ENCODE measurements at places on chromosomes 7 and 10.

- no peaks in the 10 kb centered on the region for H3K27me3 ChIP-seq
- no peaks in the 10 kb centered on the region for H3K4me1 ChIP-seq
- H3K4me3 ChIP-seq, result no peak overlapping the region
Observed at GRCh38 chr7:37786741-37787569, 61.4 kb upstream of the NME8 start.

DNA sequence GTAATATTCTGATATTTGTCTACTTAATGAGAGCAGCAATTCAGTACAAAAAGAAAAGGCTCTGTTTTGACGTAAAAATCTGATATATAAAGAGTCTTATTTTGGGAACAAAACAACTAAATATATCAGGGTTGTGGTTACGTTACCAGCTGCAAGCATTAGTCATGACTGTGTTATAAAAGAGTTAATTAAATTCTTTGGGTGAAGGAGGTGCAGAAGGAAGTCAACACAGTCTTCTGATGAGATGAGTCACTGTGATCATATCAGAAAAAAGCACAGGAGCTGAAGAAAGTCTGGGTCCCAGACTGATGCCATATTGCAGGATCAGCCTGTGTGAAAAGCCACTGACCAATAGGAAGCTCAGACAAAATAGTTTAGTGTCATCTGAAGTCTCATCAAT is 234.3 kb upstream of the TEX47 start:
- no peak overlapping the region for H3K4me3 ChIP-seq
- DNase-seq, result no peak
- H3K4me1 ChIP-seq, result no peaks in the 10 kb centered on the region
- H3K36me3 ChIP-seq, result no peaks in the 10 kb centered on the region
- H3K27ac ChIP-seq, result no peak overlapping the region

- no peak for DNase-seq
- no peaks in the 10 kb centered on the region for H3K4me1 ChIP-seq
Observed at GRCh38 chr10:131430716-131431412, 119.3 kb upstream of the TCERG1L start.

DNA sequence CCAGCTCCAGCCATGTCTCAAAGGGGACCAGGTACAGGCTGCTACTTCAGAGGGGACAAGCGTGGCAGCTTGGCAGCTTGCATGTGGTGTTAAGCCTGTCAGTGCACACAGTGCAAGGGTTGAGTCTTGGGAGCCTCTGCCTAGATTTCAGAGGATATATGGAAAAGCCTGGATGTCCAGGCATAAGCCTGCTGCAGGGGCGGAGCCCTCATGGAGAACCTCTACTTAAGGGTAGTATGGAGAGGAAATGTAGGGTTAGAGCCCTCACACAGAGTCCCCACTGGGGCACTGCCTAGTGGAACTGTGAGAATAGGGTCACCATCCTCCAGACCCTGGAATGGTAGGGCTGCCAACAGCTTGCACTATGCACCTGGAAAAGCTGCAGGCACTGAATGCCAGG is 7.7 kb upstream of the NT5C3A start:
- DNase-seq, result no peak
- no peaks in the 10 kb centered on the region for H3K36me3 ChIP-seq
- H3K4me3 ChIP-seq, result no peak overlapping the region
- H3K27ac ChIP-seq, result no peak overlapping the region
- no peaks in the 10 kb centered on the region for H3K27me3 ChIP-seq

GRCh38 chr10:121313119-121313875 is 284.9 kb downstream of the FGFR2 start:
- H3K4me3 ChIP-seq, result no peak overlapping the region
- H3K4me1 ChIP-seq, result no peaks in the 10 kb centered on the region
- H3K27me3 ChIP-seq, result no peaks in the 10 kb centered on the region
- no peaks in the 10 kb centered on the region for H3K36me3 ChIP-seq

- H3K4me3 ChIP-seq, result no peak overlapping the region
- H3K27me3 ChIP-seq, result no peaks in the 10 kb centered on the region
- DNase-seq, result no peak
- no peak overlapping the region for H3K27ac ChIP-seq
Observed at GRCh38 chr7:108421720-108422331, 34.4 kb downstream of the NRCAM start.

- H3K4me1 ChIP-seq, result no peaks in the 10 kb centered on the region
- H3K4me3 ChIP-seq, result no peak overlapping the region
- no peaks in the 10 kb centered on the region for H3K36me3 ChIP-seq
- no peak overlapping the region for H3K27ac ChIP-seq
- H3K27me3 ChIP-seq, result no peaks in the 10 kb centered on the region
Observed at GRCh38 chr10:53209944-53210611, 437.5 kb upstream of the MBL2 start.

DNA sequence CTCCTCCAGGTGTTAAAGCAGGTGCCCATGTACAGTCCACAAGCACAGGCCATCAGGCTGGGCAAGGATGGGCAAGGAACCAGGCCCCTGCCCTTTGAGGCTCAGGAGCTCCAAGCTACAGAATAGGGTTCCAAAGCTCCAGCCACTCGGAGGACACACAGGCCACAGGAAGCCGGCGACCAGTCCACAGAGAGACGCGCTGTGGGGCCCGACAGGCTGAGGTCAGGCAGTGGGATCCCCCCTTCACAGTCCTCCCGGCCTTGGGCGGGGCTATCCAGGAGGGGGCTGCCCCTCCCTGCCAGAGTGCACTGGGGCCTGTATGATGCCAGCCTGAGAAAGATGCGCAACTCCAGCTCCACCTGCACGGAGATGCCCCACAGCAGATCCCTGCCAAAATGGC is 34.0 kb downstream of the MAD1L1 start:
- no peak overlapping the region for H3K27ac ChIP-seq
- no peaks in the 10 kb centered on the region for H3K27me3 ChIP-seq
- no peak overlapping the region for H3K4me3 ChIP-seq
- no peak for DNase-seq

DNA sequence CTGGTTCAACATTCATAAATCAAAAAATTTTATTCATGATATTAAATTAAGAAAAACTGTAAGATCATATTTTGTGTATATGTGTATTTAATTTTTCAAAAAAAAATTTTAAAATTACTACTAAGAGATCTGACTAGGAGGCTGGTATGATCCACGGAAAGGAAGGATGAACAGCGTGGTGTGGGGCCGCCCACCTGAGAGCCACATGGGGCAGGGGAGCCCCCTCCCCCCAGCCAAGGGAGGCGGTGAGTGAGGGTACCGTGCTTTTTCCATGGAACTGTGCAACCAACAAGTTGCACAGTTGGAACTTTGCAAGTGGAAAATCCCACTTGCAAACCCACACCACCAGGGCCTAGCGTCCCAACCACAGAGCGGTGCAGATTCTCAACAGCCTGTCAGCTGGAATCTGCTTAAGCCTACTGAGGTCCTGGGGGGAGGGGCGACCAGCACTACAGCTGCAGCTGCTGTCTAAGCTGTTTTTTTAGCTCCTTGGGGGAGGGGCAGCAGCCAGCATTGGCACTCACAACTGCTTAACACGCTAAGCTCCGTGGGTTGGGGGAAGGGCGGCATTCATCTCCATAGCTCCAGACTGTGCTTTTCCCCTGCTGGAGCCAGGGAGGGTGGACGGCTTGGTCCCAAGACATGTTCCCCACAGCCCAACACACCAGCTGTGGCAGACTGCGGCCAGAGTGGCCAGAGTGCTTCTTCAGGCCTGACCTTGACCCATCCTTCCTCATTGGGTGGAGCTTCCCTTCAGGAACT is 94.2 kb upstream of the IGFBP3 start:
- H3K36me3 ChIP-seq, result no peaks in the 10 kb centered on the region
- H3K27me3 ChIP-seq, result no peaks in the 10 kb centered on the region
- no peak overlapping the region for H3K4me3 ChIP-seq
- DNase-seq, result no peak
- H3K4me1 ChIP-seq, result no peaks in the 10 kb centered on the region
- no peak overlapping the region for H3K27ac ChIP-seq

GRCh38 chr7:120996333-120996987 is 7.9 kb downstream of the CPED1 start:
- no peaks in the 10 kb centered on the region for H3K36me3 ChIP-seq
- no peaks in the 10 kb centered on the region for H3K4me1 ChIP-seq
- DNase-seq, result no peak
- H3K27ac ChIP-seq, result no peak overlapping the region
- no peak overlapping the region for H3K4me3 ChIP-seq
- H3K27me3 ChIP-seq, result no peaks in the 10 kb centered on the region

DNA sequence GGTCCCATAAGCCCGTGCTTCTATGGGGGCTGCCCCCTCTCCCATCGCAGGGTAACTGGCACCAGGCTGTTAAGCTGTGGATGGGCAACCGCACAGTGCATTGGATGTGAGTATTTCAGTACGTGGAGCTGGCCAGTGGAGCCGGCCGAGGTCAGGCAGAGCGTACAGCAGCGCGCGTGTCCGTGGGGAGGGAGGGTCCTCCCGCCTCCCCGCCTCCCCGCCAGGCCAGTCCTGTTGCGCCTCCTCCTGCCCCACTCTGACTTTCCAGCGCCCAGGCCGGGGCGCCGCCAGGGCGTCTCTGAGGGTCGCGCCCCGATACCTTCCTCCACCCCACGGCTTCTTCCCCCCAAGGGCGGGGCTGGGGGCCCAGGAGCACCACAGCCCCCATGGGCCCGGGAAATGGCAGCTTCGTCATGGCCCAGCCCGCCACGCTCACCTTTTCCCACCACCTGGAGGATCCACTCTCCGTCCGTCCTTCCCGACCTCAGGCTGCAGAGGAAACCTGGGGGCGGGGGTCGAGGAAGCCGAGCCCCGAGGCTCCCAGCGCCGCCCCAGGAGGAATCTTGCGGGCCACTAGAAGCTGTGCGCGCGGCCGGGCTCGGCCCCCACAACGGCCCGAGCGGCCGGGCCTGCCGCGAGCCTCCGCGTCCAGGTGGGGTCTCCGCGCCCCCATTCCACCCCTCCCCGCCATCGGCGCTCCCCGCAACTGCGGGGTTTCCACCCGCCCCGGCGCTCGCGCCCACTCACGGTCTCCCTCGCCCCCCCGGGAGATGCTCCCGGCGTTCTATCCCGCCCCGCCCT is 831 bp upstream of the PFKP start:
- no peaks in the 10 kb centered on the region for H3K27me3 ChIP-seq
- H3K36me3 ChIP-seq, result no peaks in the 10 kb centered on the region
- peak overlapping the region; percentile 94 for H3K4me3 ChIP-seq
- no peaks in the 10 kb centered on the region for H3K4me1 ChIP-seq
- no peak overlapping the region for H3K27ac ChIP-seq

GRCh38 chr10:86659161-86659691 is 4.9 kb downstream of the OPN4 start:
- H3K27me3 ChIP-seq, result no peaks in the 10 kb centered on the region
- H3K27ac ChIP-seq, result no peak overlapping the region
- no peaks in the 10 kb centered on the region for H3K36me3 ChIP-seq
- H3K4me3 ChIP-seq, result no peak overlapping the region
- H3K4me1 ChIP-seq, result no peaks in the 10 kb centered on the region

DNA sequence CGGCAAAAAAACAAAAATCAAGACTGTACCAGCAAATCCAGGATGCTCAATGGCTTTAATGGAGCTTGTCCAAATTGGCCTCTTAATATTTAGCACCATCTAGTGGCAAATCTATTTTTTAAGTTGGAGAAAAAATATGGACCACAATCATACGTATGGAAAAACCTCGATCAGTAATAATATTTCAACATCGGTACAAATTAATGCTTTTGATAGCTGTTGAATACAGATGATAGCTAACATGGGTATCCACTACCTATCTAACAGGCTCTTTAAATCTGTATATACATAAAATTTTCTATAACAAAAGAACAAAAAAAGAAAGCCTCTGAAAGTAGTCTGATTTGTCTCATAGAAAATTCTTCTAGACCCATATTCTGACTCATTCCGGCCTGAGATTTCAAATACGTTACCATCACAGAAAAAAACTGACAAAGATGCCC is 29.2 kb downstream of the COA1 start:
- H3K27me3 ChIP-seq, result no peaks in the 10 kb centered on the region
- no peaks in the 10 kb centered on the region for H3K4me1 ChIP-seq
- H3K36me3 ChIP-seq, result no peaks in the 10 kb centered on the region
- H3K4me3 ChIP-seq, result no peak overlapping the region
- H3K27ac ChIP-seq, result no peak overlapping the region

DNA sequence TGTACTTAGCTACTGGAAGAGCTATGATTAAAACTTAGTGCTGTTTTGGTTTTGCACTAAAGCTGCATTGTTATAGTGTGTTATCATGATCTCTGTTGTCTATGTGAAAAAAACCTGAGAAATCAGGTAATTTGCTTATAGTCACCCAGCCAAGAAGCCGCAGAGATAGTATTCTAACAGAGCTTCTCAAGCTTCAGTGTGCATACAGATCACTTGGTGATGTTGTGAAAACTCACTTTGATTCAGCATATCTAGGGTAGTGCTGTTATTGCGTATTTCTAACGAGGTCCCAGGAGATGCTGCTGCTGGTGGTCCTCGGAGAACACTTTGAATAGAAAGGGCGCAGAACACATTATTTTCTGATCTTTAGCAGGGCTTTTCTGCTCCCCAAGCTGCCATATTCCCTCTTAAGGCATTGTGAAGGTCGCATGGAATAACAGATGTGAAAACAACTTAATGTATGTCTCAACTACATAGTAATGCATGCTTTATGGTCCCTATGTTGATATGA is 68.4 kb upstream of the PDCD4 start:
- no peak overlapping the region for H3K4me3 ChIP-seq
- peak overlapping the region; percentile 77 for H3K27ac ChIP-seq
- no peak for DNase-seq
- H3K27me3 ChIP-seq, result no peaks in the 10 kb centered on the region
- no peaks in the 10 kb centered on the region for H3K4me1 ChIP-seq

DNA sequence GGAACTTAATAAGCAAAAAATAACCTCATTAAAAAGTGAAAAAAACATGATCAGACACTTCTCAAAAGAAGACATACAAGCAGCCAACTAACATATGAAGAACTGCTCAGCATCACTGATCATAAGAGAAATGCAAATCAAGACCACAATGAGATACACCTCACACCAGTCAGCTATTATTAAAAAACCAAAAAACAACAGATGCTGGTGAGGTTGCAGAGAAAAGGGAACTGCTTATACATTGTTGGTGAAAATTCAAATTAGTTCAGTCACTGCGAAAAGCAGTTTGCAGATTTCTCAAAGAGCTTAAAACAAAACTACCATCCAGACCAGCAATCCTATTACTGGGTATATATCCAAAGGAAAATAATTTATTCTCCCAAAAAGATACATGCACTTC is 513.3 kb downstream of the MDFIC start:
- H3K4me3 ChIP-seq, result no peak overlapping the region
- H3K4me1 ChIP-seq, result no peaks in the 10 kb centered on the region
- no peak overlapping the region for H3K27ac ChIP-seq
- no peaks in the 10 kb centered on the region for H3K36me3 ChIP-seq
- no peak for DNase-seq
- no peaks in the 10 kb centered on the region for H3K27me3 ChIP-seq

- no peaks in the 10 kb centered on the region for H3K4me1 ChIP-seq
- H3K4me3 ChIP-seq, result no peak overlapping the region
- no peak for DNase-seq
- H3K27me3 ChIP-seq, result no peaks in the 10 kb centered on the region
Observed at GRCh38 chr7:150585199-150585598, 18.0 kb downstream of the GIMAP4 start.

DNA sequence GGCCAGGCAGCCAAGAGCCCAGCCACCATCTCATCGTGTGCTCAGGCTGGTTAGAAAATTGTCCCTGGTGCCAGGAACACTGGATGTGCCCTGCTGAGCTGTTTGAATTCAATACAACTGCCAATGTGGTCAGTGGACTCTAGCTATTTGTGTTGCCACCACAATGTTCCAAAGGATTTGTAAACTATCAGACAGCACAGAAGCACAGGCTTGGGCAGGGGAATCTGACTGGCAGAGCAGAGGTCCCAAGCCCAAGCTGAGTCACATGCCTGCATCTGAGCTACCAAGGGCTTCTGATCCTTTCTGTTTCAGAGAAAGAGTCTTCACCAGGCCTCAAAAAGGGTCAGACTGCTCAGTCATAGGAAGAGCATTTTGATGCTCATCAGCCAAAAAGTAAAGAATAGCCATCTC is 232.1 kb upstream of the SEMA3C start:
- H3K4me1 ChIP-seq, result no peaks in the 10 kb centered on the region
- no peak overlapping the region for H3K27ac ChIP-seq
- no peaks in the 10 kb centered on the region for H3K36me3 ChIP-seq
- no peak for DNase-seq
- H3K4me3 ChIP-seq, result no peak overlapping the region
- no peaks in the 10 kb centered on the region for H3K27me3 ChIP-seq

Data from breast epithelium (tissue), 4 donors.